ENCODE measurements at places on chromosomes 1 and 21. TPM values are rescaled to one million over a fixed set of nuclear protein-coding genes. Genes with fewer than 3 reads are reported as not detected.

GRCh38 chr1:153217212-153217611 lies at the start of gene PRR9:
Gene PRR9, plus strand, starts transcription at chr1:153217584. Its CDS starts 561 bp downstream, at chr1:153218145.
- H3K36me3 ChIP-seq: no peaks in the 10 kb centered on the region
- H3K27ac ChIP-seq: peak within 1 kb of the TSS; percentile 75
- no peak for DNase-seq
- H3K4me1 ChIP-seq: no peaks in the 10 kb centered on the region
- H3K27me3 ChIP-seq: peaks cover 28% of the 10 kb centered on the region

DNA sequence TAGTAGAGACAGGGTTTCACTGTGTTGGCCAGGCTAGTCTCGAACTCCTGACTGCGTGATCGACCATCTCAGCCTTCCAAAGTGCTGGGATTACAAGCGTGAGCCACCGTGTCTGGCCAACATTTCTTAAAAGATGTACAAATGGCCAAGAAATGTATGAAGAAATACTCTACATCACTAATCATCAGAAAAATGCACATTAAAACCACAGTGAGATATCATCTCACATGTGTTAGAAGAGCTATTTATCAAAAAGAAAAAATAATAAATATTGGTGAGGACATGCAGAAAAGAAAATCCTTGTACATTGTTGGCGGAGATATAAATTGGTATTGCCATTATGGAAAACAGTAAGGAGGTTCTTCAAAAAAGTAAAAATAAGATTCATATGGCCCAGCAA lies 33.6 kb upstream of the TNFSF18 start:
- no peak overlapping the region for H3K4me3 ChIP-seq
- H3K27me3 ChIP-seq: peaks cover 4% of the 10 kb centered on the region
- H3K36me3 ChIP-seq: no peaks in the 10 kb centered on the region

DNA sequence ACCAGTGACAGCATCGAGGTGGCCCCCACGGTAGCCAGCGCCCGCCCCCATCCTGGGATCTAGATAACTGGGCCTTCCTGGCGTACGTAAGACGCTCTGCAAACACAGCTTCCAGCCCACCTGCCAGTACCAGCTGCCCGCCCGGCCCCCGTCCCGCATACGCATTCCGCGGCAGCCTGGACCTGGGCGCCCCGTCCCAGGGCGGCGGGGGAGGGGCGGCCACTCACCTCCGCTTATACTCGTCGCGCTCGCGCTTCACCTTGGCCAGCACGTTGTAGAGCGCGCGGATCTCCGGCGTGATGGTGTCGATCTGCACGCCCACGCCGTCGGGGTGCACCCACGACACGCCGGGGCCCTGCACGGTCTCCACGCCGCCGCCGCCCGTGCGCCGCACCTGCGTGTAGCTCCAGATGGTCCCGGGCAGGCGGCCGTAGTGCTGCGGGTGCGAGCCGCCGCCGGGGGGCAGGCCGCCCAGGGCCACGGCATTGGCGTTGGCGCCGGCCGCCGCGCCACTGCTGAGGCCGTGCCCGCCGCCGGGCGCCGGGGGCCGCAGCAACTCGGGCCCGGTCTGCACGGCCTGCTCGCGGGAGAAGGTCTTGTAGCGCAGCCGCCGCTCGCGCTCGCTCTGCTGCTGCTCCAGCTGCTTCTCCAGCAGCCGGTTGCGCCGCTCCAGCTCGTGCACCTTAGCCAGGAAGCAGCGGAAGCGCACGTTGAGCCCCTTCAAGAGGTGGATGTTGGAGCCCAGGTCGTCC lies 859 bp downstream of the IFFO2 start:
- H3K4me1 ChIP-seq: peaks cover 30% of the 10 kb centered on the region
- no peak overlapping the region for H3K27ac ChIP-seq
- no peaks in the 10 kb centered on the region for H3K36me3 ChIP-seq
- peak; percentile 29 for DNase-seq
- peak overlapping the region; percentile 90 for H3K4me3 ChIP-seq

DNA sequence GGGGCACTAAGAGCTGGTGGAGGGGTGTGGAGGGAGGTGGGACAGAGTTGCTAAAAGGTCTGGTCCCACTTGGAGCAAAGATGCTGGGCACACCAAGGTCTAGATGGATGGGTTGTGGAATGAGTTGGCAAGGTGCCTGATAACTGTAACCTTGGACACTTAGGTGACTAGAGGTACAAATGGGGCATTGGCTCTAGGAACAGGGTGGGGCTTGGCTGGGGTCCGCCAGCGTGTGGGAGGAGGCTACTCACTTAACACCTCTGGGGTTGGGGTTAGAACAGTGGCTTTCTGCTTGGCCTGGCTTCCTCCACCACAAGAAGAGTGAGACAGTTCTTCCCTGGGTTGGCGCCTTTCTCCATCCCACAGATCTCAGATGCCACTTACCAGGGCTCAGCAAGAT lies 17.2 kb downstream of the KCNA2 start:
- no peak overlapping the region for H3K27ac ChIP-seq
- H3K4me3 ChIP-seq: no peak overlapping the region
- peaks cover 3% of the 10 kb centered on the region for H3K4me1 ChIP-seq
- H3K27me3 ChIP-seq: peaks cover 9% of the 10 kb centered on the region

DNA sequence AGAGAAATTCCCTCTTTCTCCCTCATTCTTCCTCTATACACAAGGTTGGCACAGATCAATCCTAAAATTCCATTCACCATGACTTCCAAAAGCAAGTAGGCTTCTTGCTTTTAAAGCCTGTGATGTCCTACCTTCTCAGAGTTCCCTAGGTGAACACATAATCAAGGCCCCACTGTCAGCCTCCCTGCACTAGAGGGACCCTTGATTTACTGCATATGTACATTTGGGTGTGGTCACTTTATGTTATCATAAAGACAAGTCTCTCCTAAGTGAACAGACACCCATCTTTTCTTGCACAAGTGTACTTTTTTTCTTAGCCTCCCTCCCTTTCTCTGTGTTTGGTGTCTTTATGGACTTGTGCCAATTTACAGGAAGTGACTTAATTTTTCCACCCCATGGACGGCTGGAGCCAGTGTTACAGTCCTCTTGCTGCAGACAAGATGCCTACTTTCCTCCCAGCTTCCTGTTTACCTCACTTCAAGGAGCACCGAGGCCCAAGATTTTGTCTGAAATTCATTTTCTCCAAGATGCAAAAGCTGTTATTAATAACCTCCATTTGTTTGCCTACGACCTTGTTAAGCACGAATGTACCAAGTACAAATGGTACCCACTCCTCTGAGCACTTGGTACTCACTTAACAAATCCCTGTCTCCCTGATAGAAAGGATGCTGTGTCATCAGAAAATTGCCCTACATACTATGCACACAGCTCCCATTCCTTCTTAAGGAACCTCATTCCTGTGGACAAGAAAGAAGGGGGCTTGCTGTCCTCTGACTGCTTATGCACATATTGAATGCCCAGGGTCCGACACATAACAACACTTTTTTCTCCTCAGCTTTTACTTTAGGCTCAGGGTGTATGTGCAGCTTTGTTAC lies 82.8 kb upstream of the SLC44A3 start:
- peaks cover 9% of the 10 kb centered on the region for H3K4me1 ChIP-seq
- no peak for DNase-seq
- H3K27me3 ChIP-seq: no peaks in the 10 kb centered on the region
- H3K4me3 ChIP-seq: no peak overlapping the region
- H3K36me3 ChIP-seq: no peaks in the 10 kb centered on the region

KCNJ9 gene
- total RNA-seq: 0.11 TPM
